Activated CD8-positive, alpha-beta memory T cell treated with anti-CD3 and anti-CD28 coated beads, Interleukin-2, amount 10 ng/mL, durations not matched to agents 7 days and 5 days (primary cell): ENCODE measurements at places on chromosomes 3 and 15. TPM values are rescaled to one million over a fixed set of nuclear protein-coding genes. Genes with fewer than 3 reads are reported as not detected.

DNA sequence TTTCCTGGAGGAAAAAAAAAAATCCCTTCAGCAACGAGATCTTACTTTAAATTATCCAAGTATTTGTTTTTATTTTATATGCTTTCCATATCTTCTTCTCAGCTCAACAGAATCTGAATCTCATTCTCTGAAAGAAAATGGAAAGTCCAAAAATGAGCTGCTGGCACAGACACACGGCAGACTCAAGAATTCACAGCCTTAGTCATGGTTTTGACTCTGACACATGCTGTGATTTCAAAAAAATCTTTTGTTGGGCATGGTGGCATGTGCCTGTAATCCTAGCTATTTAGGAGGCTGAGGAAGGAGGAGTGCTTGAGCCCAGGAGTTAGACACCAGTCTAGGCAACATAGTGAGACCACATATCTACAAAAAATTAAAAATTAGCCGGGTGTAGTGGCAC, 565.0 kb downstream of the MAGI1 start:
- no peak for DNase-seq
- no peak overlapping the region for H3K27ac ChIP-seq
- H3K36me3 ChIP-seq, result no peaks in the 10 kb centered on the region
- H3K4me3 ChIP-seq, result no peak overlapping the region

- H3K27ac ChIP-seq, result no peak overlapping the region
- no peaks in the 10 kb centered on the region for H3K27me3 ChIP-seq
- no peak for DNase-seq
Measured at GRCh38 chr3:123336441-123336851, 112.4 kb downstream of the ADCY5 start.

DNA sequence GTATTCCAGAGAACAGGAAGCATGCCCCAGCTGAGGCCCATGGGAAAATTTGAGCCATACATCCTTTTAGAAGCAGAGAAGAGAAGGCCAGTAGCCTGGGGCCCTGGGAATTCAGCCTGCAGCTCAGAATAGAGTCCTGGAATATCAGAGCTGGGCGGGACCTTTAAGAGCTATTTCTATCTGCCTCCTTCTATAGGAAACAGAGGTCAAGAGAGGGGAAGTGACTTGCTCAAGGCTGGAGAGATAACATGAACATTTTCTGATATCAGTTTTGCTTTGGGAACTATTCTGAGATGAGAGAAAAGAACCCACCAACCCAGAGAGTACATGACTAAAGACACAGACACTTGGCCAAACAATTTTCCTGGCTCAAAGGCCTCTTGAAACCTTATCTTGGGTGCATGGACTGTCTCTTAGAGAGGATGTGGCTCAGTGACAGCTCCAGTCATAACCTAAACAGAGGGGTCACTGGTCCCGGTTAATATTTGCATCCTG, 26.0 kb downstream of the MASP1 start:
- no peaks in the 10 kb centered on the region for H3K36me3 ChIP-seq
- H3K27ac ChIP-seq, result no peak overlapping the region
- H3K4me3 ChIP-seq, result no peak overlapping the region
- DNase-seq, result no peak

GRCh38 chr15:47460795-47461573, 256.3 kb upstream of the SEMA6D start:
- no peak overlapping the region for H3K27ac ChIP-seq
- peaks cover 4% of the 10 kb centered on the region for H3K4me1 ChIP-seq
- no peak for DNase-seq
- H3K36me3 ChIP-seq, result no peaks in the 10 kb centered on the region
- H3K27me3 ChIP-seq, result no peaks in the 10 kb centered on the region

GRCh38 chr15:92883163-92883875, 16.8 kb upstream of the CHD2 start:
- H3K27me3 ChIP-seq, result no peaks in the 10 kb centered on the region
- peaks cover 48% of the 10 kb centered on the region for H3K36me3 ChIP-seq
- peaks cover 52% of the 10 kb centered on the region for H3K4me1 ChIP-seq
- peak overlapping the region; percentile 97 for H3K27ac ChIP-seq
- peak; percentile 58 for DNase-seq

GRCh38 chr3:80767604-80768003, 993.8 kb downstream of the GBE1 start:
- H3K36me3 ChIP-seq, result no peaks in the 10 kb centered on the region
- no peak for DNase-seq
- H3K27ac ChIP-seq, result no peak overlapping the region
- H3K27me3 ChIP-seq, result no peaks in the 10 kb centered on the region
- H3K4me1 ChIP-seq, result no peaks in the 10 kb centered on the region
- no peak overlapping the region for H3K4me3 ChIP-seq

- no peak for DNase-seq
- peaks cover 31% of the 10 kb centered on the region for H3K36me3 ChIP-seq
- peaks cover 28% of the 10 kb centered on the region for H3K4me1 ChIP-seq
Measured at GRCh38 chr3:149751551-149751950, 738 bp downstream of the COMMD2 start.

GRCh38 chr3:49745986-49746385, 22.2 kb upstream of the GMPPB start:
- H3K27ac ChIP-seq, result no peak overlapping the region
- no peaks in the 10 kb centered on the region for H3K4me1 ChIP-seq
- H3K27me3 ChIP-seq, result no peaks in the 10 kb centered on the region
- no peak overlapping the region for H3K4me3 ChIP-seq
- no peak for DNase-seq

GRCh38 chr3:111764645-111765091, 94.4 kb upstream of the PHLDB2 start:
- no peak for DNase-seq
- peaks cover 8% of the 10 kb centered on the region for H3K4me1 ChIP-seq
- peaks cover 2% of the 10 kb centered on the region for H3K36me3 ChIP-seq
- no peak overlapping the region for H3K27ac ChIP-seq

- H3K27ac ChIP-seq, result no peak overlapping the region
- peak; percentile 30 for DNase-seq
- no peaks in the 10 kb centered on the region for H3K4me1 ChIP-seq
- H3K4me3 ChIP-seq, result no peak overlapping the region
- peaks cover 34% of the 10 kb centered on the region for H3K27me3 ChIP-seq
Measured at GRCh38 chr3:128503164-128503651, 10.2 kb upstream of the GATA2 start.

- peaks cover 17% of the 10 kb centered on the region for H3K4me1 ChIP-seq
- no peak overlapping the region for H3K27ac ChIP-seq
- peaks cover 16% of the 10 kb centered on the region for H3K27me3 ChIP-seq
- peak; percentile 25 for DNase-seq
- no peaks in the 10 kb centered on the region for H3K36me3 ChIP-seq
Measured at GRCh38 chr3:134602440-134602814, 48.4 kb downstream of the KY start.

DNA sequence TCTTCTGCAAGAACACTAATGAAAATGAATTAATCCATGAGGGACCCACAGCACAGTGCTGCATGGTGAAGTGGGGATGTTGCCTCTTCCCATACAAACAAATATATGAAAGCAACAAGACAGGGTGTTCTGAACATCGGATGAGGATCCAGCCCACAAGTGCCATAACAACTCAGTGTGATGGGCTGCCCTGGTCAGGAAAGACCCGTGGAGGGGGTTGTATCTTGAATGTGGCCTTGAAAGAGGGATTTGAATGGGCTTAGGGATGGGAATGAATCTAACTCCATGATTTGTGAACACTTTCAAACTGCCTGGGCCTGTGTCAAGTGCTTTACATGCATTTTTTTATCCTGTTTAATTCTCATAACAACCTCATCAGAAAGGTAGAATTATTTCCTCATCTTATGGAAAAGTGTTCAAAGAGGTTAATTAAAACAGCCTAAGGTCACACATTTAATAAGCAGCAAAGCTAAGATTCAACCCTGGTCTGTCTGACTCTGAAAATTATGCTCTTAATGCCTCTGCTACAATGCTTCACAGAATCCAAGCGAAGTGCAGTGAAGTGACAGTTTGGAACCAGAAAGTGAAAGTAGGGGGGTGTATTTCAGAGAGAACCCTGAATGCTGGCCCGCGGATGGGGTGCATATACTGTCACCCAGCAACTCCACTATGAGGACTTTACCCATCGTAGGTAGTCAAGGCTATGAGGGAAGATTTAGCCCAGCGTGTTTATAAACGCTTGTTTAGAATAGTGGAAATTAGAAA, 65.6 kb upstream of the HEG1 start:
- peak overlapping the region; percentile 5 for H3K27ac ChIP-seq
- H3K36me3 ChIP-seq, result peaks cover 11% of the 10 kb centered on the region
- peaks cover 12% of the 10 kb centered on the region for H3K27me3 ChIP-seq

GOLGA8S gene
- total RNA-seq, result 0.73 TPM

PTPRG gene
- 0.21 TPM for total RNA-seq

NANOGP8 gene
- total RNA-seq, result not detected

TMCO5A gene
- not detected for total RNA-seq

C3orf49 gene
- not detected for total RNA-seq
